Upper lobe of right lung (tissue), 1 donor: ENCODE measurements at places on chromosomes 2 and 18. TPM values are rescaled to one million over a fixed set of nuclear protein-coding genes. Genes with fewer than 3 reads are reported as not detected.

Gene INO80C
- 34.6 TPM for total RNA-seq

Gene SP140
- 12.7 TPM for total RNA-seq

Gene ATP8B1
- total RNA-seq = 30.7 TPM

Gene DSG4
- total RNA-seq = not detected

Gene PAX3
- total RNA-seq = not detected

Gene IL36G
- total RNA-seq = not detected

Gene ANO7
- total RNA-seq = 2.1 TPM

Gene PXDN
- total RNA-seq = 58.4 TPM

Gene NGEF
- total RNA-seq = not detected
